ENCODE measurements at places on chromosomes 6 and 20.

GRCh38 chr6:111623046-111623718, 17.5 kb upstream of the TRAF3IP2 start:
- DNase-seq: no peak

GRCh38 chr20:20139403-20139802, 87.1 kb downstream of the CFAP61 start:
- no peak for DNase-seq

DNA sequence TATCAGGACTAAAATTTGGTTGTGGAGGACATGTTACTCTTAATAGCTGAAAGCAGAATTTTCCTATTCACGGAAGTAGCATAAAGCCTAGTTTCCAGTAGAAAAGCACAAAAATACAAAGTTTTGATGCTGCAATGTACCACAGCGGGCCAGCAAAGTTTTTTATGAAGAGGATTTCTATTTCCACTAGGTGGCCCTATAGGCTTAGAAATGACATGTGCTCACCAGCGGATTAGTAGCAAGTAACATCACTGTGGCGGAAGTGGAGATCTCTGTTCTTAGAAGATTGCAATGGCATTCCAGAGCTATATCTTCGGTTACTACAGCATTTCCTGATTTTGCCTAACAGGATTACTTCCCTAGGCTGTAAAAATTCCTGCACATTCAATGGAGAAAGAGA, 1219.0 kb upstream of the EYS start:
- no peak for DNase-seq

DNA sequence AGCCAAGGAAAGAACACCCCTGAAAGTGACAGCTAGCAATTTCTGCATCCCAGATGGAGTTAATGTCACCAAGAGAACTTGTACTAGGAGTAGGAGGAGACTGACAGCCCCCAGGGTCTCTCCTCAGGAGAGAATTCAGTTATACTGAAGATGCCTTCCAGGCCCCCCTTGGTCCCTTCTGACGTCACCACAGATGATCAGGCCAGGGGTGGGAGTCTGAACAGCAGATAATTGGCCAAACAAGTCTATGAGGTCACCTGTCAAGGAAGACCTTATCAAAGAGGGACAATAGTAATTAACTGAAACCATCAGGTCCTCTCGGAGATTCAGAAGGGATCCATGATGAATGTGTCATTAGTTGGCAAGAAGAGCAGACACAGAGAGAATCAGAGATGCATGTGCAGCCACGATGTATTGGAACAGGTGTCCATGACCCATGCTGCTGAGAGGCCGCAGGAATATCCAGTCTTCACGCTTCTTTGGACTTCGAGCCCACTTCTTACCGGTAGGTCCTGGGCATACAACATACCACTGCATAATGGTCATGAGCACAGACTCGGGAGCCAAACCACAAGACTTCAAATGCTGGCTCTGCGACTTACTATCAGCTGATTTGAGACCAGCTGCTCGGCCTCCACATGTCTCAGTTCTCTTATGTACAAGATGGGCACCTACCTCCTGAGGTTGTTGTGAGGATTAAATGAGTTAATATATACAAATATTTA, 10.2 kb downstream of the TRIM10 start:
- DNase-seq: no peak

- no peak for DNase-seq
Measured at GRCh38 chr6:44260011-44260410, 2.7 kb upstream of the SLC35B2 start.

DNA sequence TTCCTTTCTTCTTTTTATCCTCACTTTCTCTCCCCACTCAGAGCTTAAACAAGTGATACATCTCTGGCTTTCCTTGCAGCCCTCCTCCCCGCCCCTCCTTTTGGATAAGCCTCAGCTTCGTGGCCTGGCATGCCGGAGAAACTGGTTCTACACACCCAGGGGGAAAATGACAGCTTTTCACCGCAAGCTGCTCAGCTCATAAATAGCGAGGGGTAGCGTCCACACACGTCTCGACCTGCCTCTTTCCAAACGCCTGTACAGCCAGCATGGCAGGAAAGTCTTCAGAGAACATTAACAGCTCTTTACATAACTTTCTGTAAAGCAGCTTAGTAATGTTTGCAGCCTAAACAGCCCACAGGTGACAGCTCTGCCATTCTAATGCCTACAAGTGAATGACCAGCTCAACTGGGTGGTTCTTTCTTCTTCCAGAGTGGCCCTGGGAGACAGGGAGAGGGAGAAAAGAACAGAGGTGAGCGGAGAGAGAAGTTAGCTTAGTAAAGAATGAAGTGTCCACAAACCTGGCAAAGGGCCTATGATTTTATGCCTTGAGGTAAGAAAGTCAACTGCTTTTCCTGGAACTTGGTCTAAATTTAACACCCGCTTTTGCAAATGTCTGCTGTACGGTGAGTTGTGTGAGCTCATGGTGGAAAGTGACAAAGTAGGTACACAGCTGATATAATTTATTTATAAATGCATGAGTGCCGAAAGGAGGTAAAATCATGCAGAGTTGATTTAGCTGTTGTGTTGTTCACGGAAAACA, 251.5 kb downstream of the TFAP2A start:
- DNase-seq: no peak

Data from occipital lobe (tissue), 3 donors.